ENCODE measurements at places on chromosomes 7 and 10.

GRCh38 chr7:132246591-132246990 is 329.7 kb downstream of the PLXNA4 start:
- DNase-seq, result no peak

GRCh38 chr10:119853574-119853973 is 19.1 kb downstream of the MCMBP start:
- DNase-seq, result no peak

GRCh38 chr10:35792291-35792690 is 150.2 kb upstream of the FZD8 start:
- DNase-seq, result no peak

- DNase-seq, result no peak
These were observed 27.0 kb downstream of the SNX13 start for GRCh38 chr7:17913250-17913649.

DNA sequence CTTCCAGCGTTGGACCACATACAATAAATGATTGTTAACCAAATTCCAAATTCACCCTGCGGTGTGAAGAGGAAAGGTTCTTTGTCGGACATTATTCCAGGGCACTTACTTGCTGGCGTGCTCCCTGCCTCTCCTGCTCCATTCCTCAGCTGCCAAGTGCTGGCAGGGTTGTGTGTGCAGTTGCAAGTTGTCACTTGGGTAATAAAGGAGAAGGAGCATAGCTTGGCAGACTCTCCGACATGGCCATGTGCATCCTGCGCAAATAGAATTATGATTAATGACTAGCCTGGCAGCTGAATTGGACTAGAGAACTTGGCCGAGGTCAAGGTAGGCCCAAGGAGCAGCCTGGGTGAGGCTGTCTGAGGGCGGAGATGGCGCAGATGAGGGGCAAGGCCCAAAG is 92.3 kb upstream of the ELMO1 start:
- DNase-seq, result no peak

DNA sequence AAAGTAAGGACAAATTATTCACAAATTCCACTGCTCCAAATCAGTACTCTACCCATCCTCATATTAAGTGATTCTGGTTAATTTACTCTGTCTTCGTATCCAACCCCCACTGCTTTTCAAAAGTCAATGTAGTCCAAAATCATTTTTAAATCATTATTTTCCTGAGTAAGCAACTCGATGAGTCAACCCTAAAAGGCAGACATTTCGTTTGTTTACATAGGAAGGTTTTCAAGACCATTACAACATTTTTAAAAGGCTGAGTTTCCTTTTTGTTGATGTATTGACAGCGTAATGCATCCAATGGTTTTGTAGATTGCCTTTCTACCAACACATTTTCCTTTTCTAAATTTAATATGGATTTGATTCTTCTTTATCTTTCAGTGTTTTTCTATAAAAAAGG is 523.0 kb upstream of the ANKRD30A start:
- no peak for DNase-seq

DNA sequence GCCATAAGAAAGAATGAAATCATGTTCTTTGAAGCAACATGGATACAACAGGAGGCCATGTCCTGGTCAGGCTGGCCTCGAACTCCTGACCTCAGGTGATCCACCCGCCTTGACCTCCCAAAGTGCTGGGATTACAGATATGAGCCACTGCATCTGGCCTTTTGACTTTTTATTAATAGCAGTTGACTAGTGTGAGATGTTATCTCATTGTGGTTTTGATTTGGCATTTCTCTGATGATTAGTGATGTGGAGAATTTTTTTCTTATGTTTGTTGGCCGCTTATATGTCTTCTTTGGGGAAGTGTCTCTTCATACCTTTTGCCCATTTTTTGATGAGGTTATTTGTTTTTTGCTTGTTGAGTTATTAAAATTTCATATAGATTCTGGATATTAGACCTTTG is 400.9 kb downstream of the SUGCT start:
- no peak for DNase-seq

DNA sequence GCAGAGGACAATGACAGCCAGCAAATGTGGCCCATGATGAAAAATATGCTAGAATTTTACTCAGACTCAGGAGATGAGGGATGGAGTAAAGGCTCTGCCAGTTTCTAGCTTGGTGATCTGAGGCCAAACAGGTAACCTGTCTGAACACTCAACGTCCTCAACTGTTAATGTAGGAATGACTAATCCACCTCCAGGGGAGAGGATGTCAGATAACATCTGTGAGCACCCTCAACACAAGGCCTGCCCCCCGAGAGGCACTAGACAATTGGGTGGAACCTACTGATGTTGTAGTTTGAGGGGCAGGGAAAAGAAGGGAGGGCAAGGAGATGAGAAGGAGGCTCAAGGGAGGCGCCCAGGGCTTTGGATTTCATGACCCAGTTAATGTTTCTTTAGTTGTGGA is 445.1 kb downstream of the PLXNA4 start:
- no peak for DNase-seq

DNA sequence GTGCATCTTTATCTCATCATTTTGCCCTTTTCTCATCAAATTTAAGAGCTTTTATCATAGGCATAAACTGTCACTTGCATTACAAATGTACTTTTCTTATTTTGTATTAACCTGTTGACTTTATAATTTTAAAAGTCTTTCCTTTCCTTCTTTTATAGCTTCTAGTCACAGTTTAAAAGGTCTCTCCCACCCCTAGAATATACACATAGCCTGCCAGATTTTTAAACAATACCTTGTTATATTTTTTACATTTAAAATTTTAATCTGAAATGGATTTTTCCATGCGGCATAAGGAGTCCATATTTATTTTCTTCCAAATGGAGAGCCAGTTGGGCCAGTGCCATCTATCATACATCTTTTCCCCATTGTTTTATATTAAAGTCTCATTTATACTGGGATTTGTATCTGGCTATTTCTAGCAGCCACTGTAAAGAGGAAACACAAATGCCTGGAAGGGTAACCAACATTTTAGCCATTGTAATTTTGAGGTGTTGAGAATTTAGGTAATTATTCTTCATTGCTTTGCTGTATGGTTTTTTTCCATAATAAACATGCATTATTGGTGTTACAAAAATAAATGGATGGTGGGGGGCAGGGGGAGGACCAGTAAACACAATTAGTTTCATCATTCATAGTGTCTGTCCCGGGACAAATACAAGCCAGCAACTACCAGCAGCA is 92.8 kb downstream of the CCDC71L start:
- no peak for DNase-seq

- no peak for DNase-seq
These were observed 70.7 kb downstream of the MACC1 start for GRCh38 chr7:20146451-20146850.

DNA sequence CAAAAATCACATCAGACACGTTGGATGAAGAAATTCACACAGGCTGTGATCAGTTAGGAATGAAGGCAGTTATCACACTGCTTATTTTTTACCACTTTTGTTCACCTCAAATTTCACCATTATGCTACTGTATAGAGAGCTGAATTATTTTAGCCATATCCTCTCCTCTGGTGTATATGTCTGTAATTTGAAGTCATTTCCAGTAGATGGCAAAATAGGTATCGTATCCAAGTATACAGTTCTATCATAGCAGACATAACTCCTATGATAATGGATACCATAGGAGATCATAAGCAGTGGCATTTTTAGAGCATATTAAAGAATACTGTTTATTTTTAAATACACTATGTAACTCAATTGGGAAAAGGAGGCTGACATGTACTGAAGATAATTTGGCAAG is 909.7 kb downstream of the DNAJB9 start:
- no peak for DNase-seq
